ENCODE measurements at places on chromosomes 5 and 9.

DNA sequence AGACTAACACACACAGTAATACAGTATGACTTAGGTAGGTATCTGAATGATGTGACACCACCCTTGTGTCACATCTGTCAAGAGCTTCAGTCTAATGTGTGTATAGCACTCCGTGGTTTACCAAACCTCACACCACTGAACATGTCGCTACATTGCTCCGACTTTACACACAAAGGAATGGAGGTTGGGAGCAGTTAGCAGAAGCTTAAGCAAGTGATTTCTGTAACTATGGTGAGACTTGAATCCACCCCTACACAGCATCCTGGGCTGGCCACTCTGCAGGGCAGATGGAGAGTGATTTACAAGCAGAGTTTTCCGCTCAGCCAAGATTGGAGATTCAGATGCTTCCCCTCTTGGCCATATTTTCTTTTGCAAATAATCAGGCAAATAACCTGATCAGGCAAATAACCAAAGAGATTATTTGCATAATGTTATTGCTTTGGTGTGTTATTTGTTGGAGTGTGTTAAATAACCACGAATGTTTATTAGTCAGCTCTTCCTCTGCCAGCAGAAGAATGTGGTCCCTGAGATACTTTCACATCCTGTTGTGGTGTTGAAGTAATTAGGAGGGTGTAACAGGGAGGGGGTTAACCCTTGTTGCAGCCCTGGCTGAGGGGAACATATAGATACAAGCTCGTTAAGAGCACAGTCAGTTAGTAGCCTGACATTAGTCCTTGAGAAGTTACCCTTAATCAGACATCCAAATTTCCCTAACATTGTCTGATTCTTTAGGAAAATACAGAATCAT lies 92.8 kb downstream of the SNX18 start:
- DNase-seq = no peak

DNA sequence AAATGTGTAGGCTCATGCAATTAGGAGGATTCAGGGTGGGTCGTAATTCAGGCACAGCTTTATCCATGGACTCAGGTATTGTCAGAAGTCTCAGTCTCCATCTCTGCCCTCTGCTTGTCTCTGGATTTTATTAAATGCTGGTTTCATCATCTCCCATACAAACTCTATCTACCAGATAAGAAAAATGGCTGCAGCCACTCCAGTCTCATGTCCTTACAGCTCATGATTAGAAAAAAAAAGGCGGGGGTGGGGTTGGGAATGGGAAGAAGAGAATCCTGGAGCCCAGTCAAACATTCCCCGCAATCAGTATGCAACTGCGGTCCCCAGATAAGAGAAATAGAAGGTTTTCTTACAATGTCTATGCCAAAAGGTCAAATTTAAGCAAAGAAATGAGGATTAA lies 7.6 kb upstream of the FBXO38 start:
- no peak for DNase-seq

- no peak for DNase-seq
Observed at GRCh38 chr9:127398715-127399400, 1.9 kb downstream of the SLC2A8 start.

DNA sequence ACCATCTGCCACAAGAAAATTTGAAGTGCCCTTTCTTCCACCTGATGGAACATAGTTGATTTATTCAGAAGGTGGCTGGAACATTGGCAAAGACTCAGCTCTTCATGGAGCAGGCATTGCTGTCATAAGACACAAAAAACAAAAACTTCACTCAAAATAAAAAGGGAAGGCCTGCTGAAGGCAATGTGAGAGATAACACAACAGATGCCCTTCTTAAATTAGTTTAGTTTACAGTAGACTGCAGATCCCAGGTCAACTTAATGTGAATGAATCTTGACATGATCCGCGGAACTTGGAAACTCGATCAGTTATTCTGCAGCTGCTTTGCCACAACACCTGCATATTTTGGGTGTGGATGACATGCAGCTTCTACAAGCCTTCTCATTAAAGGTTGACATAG lies 159.8 kb upstream of the PLCXD3 start:
- no peak for DNase-seq

DNA sequence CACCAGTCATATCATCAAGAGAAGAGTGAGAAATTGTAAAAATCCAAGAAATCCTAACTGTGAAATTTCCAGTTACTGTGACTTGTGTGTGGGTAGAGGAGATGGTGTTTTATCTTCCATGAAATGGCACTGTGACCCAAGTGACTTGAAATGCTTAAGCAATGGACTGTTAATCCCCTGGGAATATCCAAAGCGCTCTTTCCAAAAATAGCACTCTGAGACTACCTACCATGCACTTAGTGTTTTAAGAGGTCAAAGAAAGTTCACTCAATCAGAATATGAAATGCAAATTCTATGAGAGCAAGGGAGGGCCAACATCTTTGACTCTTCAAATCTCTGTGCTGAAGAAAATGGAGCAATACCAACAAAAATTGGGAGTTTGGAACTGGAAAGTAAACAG lies 244.0 kb downstream of the GABRB2 start:
- DNase-seq = no peak

- DNase-seq = no peak
Observed at GRCh38 chr9:87853302-87853701, 29.4 kb upstream of the SPATA31E1 start.

- DNase-seq = no peak
Observed at GRCh38 chr9:88746029-88746742, 211.2 kb downstream of the NXNL2 start.

- peak; percentile 54 for DNase-seq
Observed at GRCh38 chr9:109117856-109118807, 1.6 kb downstream of the TMEM245 start.

DNA sequence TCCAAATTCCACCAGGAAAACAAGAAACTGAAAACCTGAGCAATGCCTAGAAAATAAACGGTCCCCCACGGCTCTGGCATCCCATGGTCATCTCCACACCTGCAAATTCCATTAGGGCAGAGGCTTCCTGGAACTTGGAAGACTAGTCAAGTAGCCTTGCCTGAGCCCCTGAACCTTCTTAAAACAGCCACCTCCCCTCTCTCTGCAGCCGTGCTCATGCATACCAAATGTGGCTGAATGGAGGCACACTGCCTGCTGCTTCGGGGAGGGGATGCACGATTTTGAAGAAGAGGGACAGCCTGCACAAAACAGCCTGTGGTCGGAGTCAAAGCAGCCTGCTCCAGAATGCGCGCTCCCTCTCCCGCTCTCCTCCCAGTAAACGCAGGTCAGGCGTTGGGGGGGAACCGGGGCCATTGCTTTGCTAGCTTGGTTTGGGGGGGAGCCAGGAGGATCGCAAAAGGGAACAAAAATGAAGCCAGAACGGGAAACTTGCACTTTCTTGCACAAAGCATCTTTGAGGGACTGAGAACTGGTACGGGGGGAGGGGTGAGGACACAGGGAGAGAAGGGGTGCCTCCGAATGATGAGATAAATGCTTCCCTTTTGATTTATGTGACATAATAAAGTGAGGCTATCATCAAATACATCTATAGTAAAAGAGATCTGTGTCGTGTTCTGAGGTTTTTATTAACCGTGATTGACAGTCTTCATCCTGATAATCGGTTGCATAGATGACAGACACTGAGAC lies at the start of gene TRPM3:
TSS of gene TRPM3 (minus strand) at position 347 of the 747 bp plus-strand sequence. CDS start at position 80, 267 bp downstream.
- DNase-seq = no peak

DNA sequence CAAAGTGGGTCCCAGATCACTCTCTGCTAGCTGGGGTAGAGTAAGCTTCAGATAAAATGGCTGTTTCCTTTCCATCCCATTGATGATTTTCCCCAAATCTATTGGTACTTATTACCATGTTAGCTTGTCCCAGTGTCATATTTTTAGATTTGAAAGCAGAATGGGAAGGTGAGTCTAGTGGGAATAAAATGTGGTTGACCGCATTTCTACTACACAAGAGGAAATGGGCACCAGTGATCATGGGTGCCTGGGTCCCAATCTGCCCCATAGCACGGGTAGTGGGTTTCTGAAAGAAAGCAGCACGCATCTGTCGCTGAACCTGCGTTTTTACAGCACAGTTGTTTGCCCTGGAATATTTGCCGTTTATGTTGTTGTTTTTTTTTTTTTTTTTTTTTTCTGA lies 20.1 kb downstream of the DAPK1 start:
- no peak for DNase-seq

DNA sequence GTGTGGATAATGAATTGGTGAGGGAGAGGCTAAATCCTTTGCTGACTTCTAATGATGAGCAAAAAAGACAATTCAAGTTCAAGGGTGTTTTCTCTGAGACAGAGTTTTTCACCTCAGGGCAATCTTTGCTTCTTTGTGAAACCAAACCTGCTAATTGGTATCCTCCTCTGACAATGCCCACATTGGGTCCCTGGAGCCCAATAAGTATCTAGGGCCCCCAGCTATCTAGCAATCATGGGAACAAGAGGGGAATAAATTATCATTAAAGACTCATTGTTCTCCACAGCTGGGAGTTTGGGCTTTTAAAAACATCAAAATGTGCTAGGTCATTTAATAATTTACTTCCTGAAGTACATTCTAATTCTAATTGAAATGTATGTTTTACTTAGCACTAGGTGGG lies 227.3 kb downstream of the TMEM167A start:
- no peak for DNase-seq

GRCh38 chr9:88237479-88237961 lies 99.2 kb upstream of the SPATA31C2 start:
- no peak for DNase-seq

- DNase-seq = no peak
Observed at GRCh38 chr9:98255061-98255577, 330 bp downstream of the TBC1D2 start.

- no peak for DNase-seq
Observed at GRCh38 chr5:173971681-173972345, 17.2 kb upstream of the C5orf47 start.

GRCh38 chr9:6153425-6153824 lies 62.2 kb upstream of the IL33 start:
- no peak for DNase-seq

- no peak for DNase-seq
Observed at GRCh38 chr5:31983851-31984250, 190.3 kb downstream of the GOLPH3 start.

DNA sequence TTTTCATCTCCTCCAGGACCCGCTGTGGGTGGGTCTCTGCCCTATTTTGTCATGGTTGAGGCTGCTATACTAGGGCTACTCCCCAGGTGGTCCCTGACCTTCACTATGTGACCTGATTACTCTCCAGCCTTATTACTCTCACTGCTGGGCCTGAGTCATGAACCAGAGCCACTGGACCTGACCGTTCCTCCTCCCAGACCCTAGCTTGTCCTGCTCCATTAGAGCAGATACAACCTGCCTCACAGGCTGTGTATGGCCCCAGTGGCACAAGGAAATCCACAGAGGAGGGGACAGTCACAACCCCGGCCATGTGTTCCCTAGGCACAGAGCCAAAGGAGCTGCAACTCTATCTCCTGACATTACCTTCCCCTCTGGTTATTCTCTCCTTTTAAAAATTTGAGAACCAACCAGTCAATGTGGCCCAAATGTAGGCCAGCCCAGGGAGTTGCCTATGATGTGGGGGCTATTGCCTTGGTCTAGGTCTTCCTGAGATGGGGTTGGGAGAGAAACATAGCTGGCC lies 96.0 kb upstream of the FSTL4 start:
- DNase-seq = no peak

DNA sequence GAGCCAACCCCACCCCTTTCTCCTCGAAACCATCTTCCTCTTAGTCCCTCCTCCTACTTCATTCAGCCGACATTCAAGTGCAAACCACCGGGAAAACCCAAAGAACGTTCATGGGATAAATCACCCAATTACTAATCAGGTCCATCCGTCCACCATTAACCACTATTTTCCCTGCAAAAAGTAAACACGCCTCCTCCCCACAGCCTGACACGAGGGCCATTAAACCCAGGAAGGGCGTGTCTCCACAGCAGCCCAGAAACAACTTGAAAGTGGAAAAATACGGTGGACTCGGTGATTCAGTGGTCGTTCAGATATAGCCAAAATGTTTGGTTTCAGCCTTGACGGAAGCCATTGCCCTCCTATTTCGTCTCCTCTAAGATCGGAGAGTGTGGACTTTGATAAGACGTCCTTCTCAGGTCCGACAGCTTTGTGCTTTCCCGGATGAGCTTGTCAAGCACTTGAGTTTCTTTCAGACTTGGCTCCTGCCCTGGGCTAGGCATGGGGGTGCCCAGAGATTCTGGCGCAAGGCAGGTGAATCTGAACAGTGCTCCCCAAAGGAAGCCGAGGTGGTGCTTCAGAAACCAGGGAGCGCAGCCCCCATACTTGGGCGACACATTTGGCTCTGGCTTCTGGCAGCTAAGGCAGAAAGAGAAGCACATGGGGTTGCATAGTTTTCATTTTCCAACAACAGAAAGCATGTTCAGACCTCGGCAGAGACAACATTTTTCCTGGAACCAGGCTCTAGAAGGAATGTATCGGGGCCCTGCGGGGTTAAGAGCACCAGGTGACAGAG lies 56.6 kb downstream of the SMIM23 start:
- no peak for DNase-seq

GRCh38 chr9:128149951-128150593 lies 819 bp downstream of the LCN2 start:
- DNase-seq = no peak

DNA sequence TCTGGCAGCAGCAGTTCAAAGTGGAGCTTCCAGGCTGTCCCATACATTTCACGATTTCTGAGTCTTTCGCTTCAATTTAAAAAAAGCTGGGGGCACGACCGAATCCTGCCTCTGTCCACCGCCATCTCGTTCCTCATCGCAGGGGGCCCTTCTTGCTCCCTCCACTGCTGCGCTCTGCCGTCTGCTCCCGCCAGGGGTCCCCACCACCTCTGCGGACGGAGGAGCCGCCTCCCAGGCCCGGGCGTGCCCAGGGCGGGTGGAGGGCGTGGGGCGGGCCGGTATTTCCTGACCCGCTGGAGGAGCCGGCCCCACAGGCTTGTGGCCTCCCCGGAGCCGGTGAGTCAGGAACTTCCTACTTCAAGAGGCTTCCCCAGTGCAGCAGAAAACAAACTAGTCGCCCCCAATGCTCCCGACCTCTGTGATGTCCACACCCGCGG lies 50.4 kb downstream of the USP20 start:
- DNase-seq = peak; percentile 95

GRCh38 chr9:4955836-4956235 lies 29.2 kb upstream of the JAK2 start:
- no peak for DNase-seq

- DNase-seq = no peak
Observed at GRCh38 chr5:86644843-86645242, 27.1 kb downstream of the COX7C start.

- no peak for DNase-seq
Observed at GRCh38 chr9:34556949-34557348, 32.6 kb downstream of the CNTFR start.

DNA sequence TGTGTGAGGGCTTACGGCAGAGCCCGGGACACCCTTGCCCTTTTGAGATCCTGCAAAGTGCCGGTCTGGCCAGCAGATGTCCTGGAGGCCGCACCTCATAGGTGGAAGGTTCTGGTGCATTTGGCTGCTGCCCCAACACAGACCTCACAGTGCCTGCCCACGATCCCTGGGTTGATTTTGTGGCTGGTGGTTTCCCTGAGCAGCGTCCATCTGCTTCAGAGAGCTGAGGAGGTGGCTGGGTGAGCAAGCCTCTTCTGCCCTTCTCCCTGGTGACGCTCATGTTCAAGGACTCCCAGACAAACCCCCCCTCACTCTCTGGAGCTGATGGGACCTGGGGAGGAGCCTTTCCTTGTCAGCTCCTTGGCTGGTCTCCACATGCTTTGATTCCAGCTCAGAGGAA lies 18.9 kb downstream of the BNIP1 start:
- DNase-seq = no peak

GRCh38 chr5:14810282-14810681 lies 61.3 kb downstream of the ANKH start:
- DNase-seq = no peak
